ENCODE measurements at places on chromosomes 4 and X. TPM values are rescaled to one million over a fixed set of nuclear protein-coding genes. Genes with fewer than 3 reads are reported as not detected.

GRCh38 chr4:37465296-37465695, 220.8 kb downstream of the NWD2 start:
- H3K27me3 ChIP-seq: peaks cover 17% of the 10 kb centered on the region
- DNase-seq: no peak
- no peaks in the 10 kb centered on the region for H3K36me3 ChIP-seq
- H3K4me1 ChIP-seq: no peaks in the 10 kb centered on the region
- no peak overlapping the region for H3K4me3 ChIP-seq
- H3K27ac ChIP-seq: no peak overlapping the region

GYPB gene
- not detected for total RNA-seq

SMR3B gene
- not detected for total RNA-seq

DNA sequence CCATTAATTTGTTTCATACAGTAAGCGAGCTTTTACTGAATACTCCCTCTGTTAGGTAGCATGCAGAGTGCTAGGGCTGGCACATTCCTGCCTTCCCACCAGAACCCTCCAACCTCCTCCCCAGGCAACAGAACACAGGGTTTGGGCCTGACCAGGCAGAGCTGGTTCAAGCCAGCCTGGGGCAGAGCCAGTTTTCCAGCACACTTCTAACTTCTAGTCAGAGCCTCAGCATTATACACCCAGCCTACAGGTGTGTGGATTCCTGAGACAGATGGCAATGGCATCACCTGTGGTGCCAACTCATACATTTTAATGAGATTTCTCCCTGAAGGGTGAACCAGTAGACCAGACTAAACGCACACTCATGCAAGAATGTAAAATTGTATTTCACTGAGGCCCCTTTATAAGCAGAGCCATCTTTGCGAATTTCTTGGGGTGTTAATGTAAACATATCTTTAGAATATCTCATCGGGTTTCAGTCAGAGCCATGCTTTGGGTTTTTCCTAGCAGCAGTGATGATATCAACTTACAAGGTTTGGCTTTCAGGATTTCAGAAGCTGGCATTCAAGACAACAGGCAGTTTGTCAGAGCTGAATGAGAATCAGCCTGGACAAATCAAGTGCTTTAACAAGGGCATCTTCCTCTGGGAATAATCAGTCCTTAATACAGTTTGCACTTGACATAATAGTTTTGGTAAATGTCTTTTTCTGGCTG, 92.0 kb downstream of the GATB start:
- H3K27me3 ChIP-seq: no peaks in the 10 kb centered on the region
- H3K4me3 ChIP-seq: no peak overlapping the region
- H3K36me3 ChIP-seq: no peaks in the 10 kb centered on the region

INTU gene
- not detected for total RNA-seq

GRCh38 chr4:122218762-122219161, 66.6 kb downstream of the BLTP1 start:
- no peak overlapping the region for H3K27ac ChIP-seq
- H3K4me3 ChIP-seq: no peak overlapping the region
- H3K27me3 ChIP-seq: no peaks in the 10 kb centered on the region
- peaks cover 43% of the 10 kb centered on the region for H3K36me3 ChIP-seq

DNA sequence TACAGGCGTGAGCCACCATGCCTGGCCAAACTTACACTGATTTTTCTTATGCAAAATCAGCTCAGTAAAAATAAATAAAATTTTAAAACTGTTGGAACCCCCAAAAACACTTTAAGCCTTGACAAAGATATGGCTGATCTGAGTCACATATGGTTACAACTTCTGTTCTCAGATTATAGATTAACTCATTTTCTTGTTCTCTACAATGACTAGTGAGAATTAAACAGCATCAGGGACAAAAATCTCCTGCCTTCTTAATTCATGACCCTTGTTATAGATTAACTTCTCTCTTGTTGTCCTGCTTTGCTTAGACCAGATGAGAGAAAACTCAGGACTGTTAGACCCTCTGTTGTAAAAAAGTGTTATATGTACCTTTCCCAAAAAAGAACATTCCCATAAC, 24.2 kb upstream of the EXOC1L start:
- no peak overlapping the region for H3K27ac ChIP-seq
- H3K4me1 ChIP-seq: no peaks in the 10 kb centered on the region
- peaks cover 30% of the 10 kb centered on the region for H3K27me3 ChIP-seq
- H3K4me3 ChIP-seq: no peak overlapping the region
- H3K36me3 ChIP-seq: no peaks in the 10 kb centered on the region

GRCh38 chrX:112757946-112758345, 78.2 kb upstream of the LHFPL1 start:
- no peaks in the 10 kb centered on the region for H3K4me1 ChIP-seq
- no peak overlapping the region for H3K4me3 ChIP-seq
- H3K27ac ChIP-seq: no peak overlapping the region

DNA sequence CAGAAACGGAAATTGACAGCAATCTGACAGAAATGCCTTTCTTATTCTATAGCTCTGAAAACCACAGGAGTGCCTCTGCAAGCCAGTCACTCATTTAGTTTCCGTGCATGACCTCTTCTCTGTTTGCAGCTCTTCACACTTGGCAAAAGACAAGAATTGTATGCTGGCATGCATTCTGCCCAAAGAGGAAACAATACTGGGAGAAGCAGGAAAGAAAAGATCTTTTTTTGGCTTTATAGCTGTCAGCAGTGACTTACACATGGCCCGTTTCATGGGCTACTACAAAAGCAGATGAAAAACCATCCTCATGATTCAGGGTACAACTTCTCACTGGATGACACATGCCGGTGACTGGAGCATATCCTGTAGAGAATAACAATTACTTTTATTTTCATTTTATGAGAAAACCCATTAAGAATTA, 249.4 kb downstream of the ADAMTS3 start:
- H3K27ac ChIP-seq: no peak overlapping the region
- peaks cover 2% of the 10 kb centered on the region for H3K27me3 ChIP-seq
- no peaks in the 10 kb centered on the region for H3K36me3 ChIP-seq
- no peak overlapping the region for H3K4me3 ChIP-seq

AFP gene
- total RNA-seq: not detected

GRCh38 chrX:44344194-44344593, 722 bp upstream of the EFHC2 start:
- peak overlapping the region; percentile 72 for H3K4me3 ChIP-seq
- peaks cover 20% of the 10 kb centered on the region for H3K4me1 ChIP-seq
- peak; percentile 75 for DNase-seq
- H3K27ac ChIP-seq: peak overlapping the region; percentile 86
- no peaks in the 10 kb centered on the region for H3K27me3 ChIP-seq
- no peaks in the 10 kb centered on the region for H3K36me3 ChIP-seq

DNA sequence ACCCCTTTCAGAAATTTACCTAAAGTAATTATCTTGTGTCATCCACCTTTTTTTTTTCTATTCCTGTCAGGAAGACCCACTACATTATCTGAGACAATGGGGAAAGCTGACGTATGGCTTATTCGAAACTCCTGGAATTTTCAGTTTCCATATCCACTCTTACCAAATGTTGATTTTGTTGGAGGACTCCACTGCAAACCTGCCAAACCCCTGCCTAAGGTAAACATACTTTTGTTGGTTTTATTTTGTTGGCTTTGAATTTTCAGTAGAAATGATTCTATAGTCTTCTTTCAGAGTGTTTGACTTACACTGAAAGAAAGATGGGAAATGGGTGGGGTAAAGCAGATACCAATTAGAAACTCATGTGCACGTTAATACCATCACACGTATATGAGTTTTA, 2.2 kb downstream of the UGT2B7 start:
- no peak overlapping the region for H3K27ac ChIP-seq
- H3K4me1 ChIP-seq: no peaks in the 10 kb centered on the region
- DNase-seq: no peak
- H3K36me3 ChIP-seq: no peaks in the 10 kb centered on the region
- no peak overlapping the region for H3K4me3 ChIP-seq

All from activated CD4-positive, alpha-beta memory T cell treated with anti-CD3 and anti-CD28 coated beads, Interleukin-2, amount 10 ng/mL, durations not matched to agents 7 days and 5 days (primary cell).